ENCODE measurements at places on chromosomes 11 and 22.
A peak's percentile ranks its signal among the peaks of the same experiment; 100 is the strongest.

DNA sequence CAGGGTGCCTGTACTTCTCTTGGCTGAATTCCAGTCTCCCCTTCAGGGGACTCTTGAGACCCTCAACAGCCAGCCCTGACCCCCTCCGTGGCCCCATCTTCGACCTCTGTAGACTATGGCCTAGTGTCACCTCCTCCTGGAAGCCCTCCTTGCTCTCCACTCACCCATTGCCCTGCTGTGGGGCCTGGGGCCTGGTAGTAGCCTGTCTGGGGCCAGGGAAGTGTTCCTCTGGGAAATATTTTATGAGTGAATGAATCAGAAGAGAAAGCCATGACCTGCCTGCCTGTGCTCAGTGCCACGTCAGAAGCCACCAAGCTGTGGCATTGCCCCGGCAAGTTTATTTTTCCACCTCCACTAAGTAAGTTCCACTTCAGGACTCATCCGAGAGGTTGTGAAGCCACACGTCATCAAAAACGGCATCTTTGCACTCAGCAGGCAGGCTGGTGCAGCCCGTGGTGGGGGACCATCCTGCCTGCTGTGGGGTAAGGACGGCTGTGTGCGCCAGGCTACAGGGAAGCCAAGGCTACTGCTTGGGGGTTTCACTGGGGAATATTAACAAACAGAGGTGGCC is 59.6 kb upstream of the PPARA start:
- DNase-seq, result no peak

- no peak for DNase-seq
Measured at GRCh38 chr11:89136606-89137005, 41.1 kb upstream of the TYR start.

DNA sequence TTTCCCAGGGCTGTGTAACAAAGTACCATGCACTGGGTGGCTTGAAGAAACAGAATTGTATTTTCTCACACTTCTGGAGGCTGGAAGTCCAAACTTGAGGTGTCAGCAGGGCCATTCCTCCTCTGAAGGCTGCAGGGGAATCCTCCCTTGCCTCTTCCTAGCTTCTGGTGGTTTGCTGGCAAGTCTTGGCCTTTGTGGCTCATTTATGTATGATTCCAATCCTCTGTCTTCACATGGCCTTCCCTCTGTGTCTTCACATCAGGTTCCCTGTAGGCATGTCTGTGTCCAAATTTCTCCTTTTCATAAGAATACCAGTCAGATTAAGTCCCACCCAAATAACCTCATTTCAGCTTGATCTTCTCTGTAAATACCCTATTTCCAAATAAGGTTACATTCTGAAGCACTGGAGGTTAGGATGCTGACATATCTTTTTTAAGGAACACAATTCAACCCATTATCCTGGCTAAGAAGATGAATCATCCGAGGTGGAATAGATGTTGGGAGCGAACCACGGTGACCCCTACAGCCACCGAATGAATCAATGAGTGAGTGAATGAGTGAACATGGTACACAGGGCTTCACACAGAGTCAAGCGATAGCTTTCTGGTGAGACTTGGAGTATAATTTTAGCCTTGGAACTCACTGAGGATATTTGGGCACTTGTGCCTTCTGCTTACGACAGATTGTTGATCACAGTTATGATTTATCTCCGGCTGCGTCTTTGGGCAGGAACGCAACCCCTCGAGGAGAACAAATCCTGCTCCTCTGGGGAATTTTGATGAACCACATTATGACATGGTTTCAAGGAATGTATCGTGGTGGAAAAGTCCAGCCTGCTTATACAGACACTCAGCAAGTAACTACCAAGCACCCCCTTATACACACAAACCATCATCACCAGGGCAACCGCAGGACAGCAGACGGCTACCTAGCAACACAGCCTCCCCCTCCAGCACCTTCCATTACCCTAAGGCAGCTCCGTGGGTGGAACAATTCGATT is 34.3 kb upstream of the MICAL2 start:
- no peak for DNase-seq

- DNase-seq, result no peak
Measured at GRCh38 chr11:115184901-115185300, 319.3 kb downstream of the CADM1 start.

GRCh38 chr22:30829901-30830550 is 135.4 kb downstream of the OSBP2 start:
- DNase-seq, result no peak

DNA sequence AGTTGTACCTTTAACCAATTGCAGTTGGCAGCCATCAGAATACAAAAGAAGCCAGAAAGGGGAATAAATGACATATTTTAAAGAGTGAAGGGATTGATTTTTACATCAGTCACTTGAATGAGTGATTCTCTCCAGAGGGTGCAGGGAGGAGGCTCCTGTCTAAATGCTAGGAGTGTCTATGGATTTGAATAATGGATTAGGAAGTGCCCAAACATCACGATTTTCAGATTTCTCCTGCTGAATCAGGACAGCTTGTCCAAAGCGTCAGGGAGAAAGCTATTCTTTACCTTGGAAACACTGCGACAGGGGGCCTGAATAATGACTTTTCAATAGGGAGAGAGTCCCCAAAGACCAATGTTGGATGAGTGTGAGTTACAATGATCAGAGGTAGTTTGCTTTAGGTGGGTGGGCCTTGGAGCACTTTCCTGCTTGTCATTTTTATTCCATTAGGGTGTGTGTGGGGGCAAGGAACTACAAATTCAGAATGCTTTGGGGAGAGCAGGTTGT is 735.5 kb downstream of the KCNA4 start:
- no peak for DNase-seq

- DNase-seq, result no peak
Measured at GRCh38 chr11:10803676-10804075, 5.0 kb downstream of the EIF4G2 start.

DNA sequence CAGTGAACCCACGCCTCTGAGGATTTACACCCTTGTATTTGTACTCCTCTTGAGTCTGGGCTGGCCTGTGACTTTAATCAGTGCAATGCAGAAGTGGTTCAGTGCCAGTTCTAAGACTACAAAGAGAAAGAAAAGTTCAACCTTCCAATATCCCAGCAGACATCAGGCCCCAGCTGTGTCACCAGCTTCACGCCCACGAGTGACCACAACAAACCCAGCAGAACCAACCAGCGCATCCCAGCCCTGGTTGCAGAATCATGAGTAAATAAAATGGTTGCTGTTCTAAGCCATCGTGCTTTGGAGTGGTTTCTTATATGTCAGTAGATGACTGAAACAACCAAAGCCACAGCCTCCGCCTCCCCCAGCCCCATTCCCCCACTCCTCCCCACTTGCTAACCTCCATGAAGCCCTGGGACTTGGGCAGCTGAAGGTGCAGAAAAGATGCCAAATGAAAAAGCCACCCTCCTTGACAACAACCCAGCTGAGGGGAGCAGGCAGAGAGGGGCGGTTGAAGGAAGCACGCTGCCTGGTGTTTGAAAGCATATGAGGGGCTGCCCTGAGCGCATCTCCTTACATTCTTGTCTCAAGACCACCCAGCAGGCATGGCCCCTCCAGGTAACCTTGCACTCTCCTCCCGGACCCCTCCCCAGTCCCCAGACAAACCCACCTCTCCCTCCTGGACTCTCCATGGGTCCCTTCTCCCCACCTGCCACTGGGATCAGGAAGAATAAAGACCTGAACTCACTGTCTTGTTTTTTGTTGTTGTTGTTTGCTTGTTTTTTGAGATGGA is 20.9 kb downstream of the TSKU start:
- no peak for DNase-seq

DNA sequence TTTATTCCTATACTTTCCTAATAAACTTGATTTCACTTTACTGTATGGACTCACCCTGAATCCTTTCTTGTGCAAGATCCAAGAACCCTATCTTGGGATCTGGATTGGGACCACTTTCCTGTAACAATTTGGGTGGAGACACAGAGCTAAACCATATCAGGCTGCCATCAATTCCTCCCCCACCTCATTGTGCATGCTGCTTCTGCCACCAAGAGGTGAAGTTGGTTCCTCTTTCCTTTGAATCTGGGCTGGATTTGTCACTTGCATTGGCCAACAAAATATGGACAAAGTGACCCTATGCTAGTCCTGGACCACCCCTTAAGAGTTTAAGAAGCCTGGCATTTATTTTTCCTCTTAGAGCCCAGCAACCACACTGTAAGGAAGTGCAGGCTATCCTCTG is 39.4 kb upstream of the CEP295 start:
- no peak for DNase-seq

- DNase-seq, result no peak
Measured at GRCh38 chr11:6824136-6824823, 21.2 kb upstream of the OR10A5 start.

GRCh38 chr11:95404370-95404769 is 173.4 kb upstream of the SESN3 start:
- DNase-seq, result no peak

DNA sequence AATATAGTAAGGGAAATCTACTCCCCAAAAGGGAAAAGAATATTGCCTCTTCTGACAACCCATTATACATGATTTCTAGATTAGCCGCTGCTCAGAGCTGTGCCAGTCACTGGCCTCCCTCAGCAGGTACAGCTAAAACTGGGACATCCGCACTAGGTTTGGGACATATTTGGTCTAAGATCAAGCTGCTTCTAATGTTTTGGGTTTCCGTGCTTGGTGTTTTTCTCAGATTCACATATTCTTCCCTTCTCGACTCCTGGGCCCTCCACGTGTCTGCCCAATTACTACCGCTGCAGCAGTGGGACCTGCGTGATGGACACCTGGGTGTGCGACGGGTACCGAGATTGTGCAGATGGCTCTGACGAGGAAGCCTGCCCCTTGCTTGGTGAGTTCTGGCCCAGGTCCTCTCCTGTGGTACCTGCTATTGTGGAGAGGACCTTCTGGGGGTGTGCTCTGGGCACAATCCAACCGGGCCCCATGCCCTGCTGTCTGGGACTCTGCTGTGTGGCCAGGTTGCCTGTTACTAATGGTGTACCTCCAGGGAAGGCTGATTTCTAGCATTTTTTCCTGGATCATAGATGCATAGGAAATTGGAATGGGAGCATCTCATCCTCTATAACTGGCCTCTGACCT is 138.1 kb upstream of the SORL1-AS1 start:
- no peak for DNase-seq

DNA sequence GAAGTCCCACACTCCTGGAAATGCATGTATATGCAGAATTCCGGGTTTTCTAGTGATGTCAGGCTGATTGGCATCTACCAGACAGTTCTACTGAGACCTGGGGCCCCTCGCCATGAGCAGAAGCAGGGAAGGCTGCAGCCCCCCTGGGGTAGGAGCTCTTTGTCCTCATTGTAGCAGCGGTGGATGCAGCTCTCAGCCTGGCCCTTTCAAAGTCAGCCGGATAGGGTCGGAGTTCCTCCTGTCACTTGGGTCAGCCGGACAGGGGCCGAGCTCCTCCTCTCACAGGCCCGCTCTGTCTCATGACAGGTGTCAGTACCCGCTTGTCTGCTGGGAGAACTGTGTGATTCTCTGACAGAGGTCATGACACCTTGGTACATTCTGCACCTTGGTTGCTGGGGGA is 30.0 kb downstream of the MRGPRD start:
- no peak for DNase-seq

- DNase-seq, result no peak
Measured at GRCh38 chr11:107770551-107770951, 58.7 kb upstream of the SLN start.

DNA sequence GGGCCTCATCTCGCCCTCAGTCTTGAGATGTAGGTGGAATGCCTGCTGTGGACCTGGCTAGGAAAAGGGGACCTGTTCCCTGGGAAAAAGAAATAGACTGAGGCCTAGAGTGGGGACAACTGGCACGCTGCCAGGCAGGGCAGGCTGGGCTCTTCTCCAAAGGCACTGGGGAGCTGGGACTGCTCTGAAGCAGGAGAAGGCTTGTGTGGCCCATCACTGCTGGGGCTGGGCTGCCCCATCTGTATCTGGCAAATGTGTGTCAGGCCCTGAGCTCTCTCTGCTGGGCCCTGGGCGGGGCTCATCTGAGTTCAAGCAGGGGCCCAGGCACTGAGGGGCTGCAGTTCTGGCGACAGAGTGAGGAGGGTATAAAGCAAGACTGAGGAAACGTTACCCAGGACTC is 32.9 kb downstream of the ARVCF start:
- DNase-seq, result peak; percentile 9

GRCh38 chr11:123484448-123484847 is 54.4 kb downstream of the GRAMD1B start:
- DNase-seq, result no peak

- no peak for DNase-seq
Measured at GRCh38 chr11:86978247-86978646, 23.1 kb upstream of the FZD4 start.

GRCh38 chr11:35012467-35013191 is 96.2 kb downstream of the PDHX start:
- DNase-seq, result no peak

DNA sequence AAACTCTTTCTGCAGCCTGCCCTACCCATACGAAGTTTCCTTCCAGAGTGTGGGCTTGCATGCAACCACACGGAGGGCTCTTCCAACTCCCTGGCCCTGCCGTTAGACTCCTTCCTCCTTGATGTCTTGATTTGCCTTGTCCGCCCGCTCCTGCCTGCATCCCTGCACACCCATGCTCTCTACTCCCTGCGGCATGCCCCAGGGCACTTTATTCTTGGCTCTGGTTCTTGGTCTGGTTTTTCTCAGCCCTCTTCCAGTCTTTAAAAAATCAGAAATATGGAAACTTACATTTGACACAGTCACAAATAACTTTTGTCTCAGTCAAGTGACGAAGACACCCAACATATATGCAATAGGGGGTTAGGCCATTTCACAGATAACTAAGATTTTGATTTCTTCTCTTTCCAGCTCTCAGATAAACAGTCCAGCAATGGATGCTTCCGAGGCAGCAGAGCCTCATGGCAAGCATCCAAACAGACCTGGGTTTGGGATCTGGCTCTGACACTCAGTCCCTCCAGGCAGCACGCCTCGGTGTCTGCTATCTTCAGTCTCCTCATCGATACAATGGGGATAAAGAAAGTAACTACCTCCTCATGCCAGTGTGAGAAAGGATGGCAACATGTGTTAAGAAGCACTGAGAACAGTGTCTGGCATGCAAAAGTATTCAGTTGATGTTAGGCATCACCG is 15.7 kb upstream of the OPCML start:
- no peak for DNase-seq

- DNase-seq, result no peak
Measured at GRCh38 chr11:68142028-68142412, 20.8 kb upstream of the CHKA start.

- DNase-seq, result no peak
Measured at GRCh38 chr11:62737196-62737595, 8.9 kb downstream of the TTC9C start.

- DNase-seq, result peak; percentile 25
Measured at GRCh38 chr22:38935023-38935422, 22.4 kb upstream of the APOBEC3A start.

GRCh38 chr11:76752321-76753143 is 30.6 kb upstream of the TSKU start:
- no peak for DNase-seq

DNA sequence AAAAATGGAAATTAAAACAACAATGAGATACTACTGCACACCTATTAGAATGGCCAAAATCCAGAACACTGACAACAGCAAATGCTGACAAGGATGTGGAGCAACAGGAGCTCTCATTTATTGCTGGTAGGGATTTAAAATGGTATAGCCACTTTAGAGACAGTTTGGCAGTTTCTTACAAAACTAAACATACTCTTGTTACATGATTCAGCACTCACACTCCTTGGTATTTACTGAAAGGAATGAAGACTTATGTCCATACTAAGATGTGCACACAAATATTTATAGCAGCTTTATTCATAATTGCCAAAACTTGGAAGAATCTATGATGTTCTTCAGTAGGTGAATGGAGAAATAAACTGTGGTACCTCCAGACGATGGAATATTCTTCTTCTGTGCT is 40.8 kb downstream of the PGM2L1 start:
- DNase-seq, result no peak

Measured in NCI-H1694 treated with DMSO at 0.1 percent for 48 hours (cell line).